ENCODE measurements at places on chromosomes 7 and 10. TPM values are rescaled to one million over a fixed set of nuclear protein-coding genes. Genes with fewer than 3 reads are reported as not detected.

The GIMAP6 gene
- polyA plus RNA-seq: 134 TPM

GRCh38 chr7:84982199-84982598 is 204.7 kb downstream of the SEMA3D start:
- H3K27ac ChIP-seq: no peak overlapping the region
- H3K4me3 ChIP-seq: no peak overlapping the region
- H3K27me3 ChIP-seq: no peaks in the 10 kb centered on the region

DNA sequence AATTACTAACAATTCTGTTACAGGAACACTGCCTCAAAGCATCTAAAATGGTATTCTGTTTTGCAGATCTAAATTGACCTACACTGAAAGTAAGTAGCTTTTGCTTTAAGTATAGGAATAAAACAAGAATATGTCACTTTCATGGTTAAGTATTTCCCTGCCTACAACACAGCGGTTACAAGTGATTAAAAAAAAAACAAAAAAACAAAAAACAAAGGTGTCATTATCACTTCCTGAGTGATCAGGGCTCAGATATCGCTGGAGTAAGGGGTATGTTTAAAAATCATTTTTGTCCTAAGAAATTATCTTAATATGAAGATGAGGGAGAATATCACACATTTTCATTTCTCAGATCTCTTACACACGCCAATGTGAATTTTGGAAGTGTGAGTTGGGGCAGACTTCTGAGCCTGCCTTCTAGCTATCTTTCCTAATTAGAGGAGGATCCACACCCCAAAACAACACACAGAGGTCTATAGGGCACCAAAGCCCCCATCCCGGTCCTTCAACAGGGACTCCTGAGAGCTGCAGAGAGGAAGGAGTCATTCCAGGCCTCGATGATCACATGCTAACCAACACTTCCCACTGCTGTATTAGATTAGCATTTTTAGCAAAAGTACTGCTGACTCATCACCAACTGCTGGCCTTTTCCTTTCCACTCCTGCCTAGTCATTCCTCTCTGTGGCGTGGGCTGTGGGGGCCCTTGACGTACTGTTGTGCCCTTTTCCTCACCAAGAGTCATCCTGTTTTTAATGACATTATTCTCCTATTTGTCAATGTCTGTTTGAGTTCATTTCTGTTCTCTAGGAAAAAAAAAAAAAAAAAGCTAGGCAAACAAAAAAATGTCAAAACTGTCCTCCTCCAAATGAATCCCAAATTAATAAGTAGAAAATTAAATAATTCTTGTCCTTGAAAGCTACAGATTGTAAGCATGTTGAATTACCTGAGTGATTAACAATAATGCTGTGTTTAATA is 31.2 kb downstream of the PRTFDC1 start:
- H3K27me3 ChIP-seq: no peaks in the 10 kb centered on the region
- no peak overlapping the region for H3K27ac ChIP-seq
- no peak overlapping the region for H3K4me3 ChIP-seq
- H3K4me1 ChIP-seq: peaks cover 4% of the 10 kb centered on the region
- DNase-seq: no peak

The NEUROD6 gene
- polyA plus RNA-seq: not detected

DNA sequence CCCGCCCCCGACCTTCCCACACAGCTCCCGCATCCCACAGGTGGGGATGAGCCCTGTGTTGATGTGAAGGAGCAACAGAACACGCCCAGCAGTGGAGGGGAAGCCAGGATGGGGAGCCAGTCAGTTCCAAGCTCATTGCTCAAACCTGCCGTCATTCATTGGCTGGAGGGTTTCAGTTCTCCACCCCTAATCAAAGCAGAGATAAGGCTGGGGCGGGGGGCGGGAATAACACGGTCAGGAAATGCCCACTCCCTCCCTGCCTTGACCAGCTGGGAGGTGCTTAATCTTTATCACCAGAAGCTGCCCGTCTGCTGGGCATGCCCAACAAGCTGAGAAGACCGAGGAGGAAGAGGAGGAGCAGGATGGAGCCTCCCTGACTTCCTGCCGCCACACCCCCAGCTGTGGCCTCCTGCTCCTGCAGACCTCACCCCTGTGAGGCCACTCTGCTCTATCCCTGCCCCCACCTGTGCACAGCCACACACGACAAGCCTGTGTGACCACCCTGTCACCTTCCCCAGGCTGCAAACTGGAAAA is 265.1 kb downstream of the ZEB1 start:
- no peaks in the 10 kb centered on the region for H3K4me1 ChIP-seq
- peaks cover 5% of the 10 kb centered on the region for H3K27me3 ChIP-seq
- no peak overlapping the region for H3K4me3 ChIP-seq

The C10orf105 gene
- polyA plus RNA-seq: not detected

GRCh38 chr7:95794917-95795515 is 22.7 kb downstream of the DYNC1I1 start:
- H3K27ac ChIP-seq: no peak overlapping the region
- H3K4me3 ChIP-seq: no peak overlapping the region
- no peaks in the 10 kb centered on the region for H3K27me3 ChIP-seq
- H3K4me1 ChIP-seq: no peaks in the 10 kb centered on the region

GRCh38 chr10:132616996-132617736 is 79.6 kb downstream of the INPP5A start:
- H3K27ac ChIP-seq: no peak overlapping the region
- H3K4me3 ChIP-seq: no peak overlapping the region
- DNase-seq: no peak
- no peaks in the 10 kb centered on the region for H3K36me3 ChIP-seq
- no peaks in the 10 kb centered on the region for H3K27me3 ChIP-seq

DNA sequence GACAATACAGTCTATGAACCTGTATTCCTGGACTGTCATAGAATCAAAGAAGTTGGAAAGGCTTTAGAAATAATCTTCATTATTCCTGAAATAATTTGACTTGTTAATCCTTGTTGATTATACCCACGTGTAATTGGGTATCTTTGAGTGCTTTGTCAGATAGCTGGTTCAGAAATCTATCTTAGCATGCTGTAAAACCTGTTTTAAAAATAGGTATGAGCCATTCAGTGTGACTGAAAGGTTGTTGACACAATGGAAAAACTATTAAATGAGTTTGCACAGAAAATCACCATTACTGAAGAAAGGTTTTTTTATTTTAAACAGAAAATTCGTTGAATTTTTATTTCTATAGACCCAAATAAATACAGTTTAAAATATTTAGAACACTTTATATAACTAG is 38.7 kb downstream of the PHTF2 start:
- no peaks in the 10 kb centered on the region for H3K36me3 ChIP-seq
- no peak for DNase-seq
- H3K27me3 ChIP-seq: no peaks in the 10 kb centered on the region
- peaks cover 34% of the 10 kb centered on the region for H3K4me1 ChIP-seq
- no peak overlapping the region for H3K27ac ChIP-seq
- H3K4me3 ChIP-seq: no peak overlapping the region

The C7orf57 gene
- not detected for polyA plus RNA-seq

The FLNC gene
- not detected for polyA plus RNA-seq

GRCh38 chr10:35059481-35059880 is 30.7 kb downstream of the CUL2 start:
- no peak overlapping the region for H3K4me3 ChIP-seq
- no peaks in the 10 kb centered on the region for H3K4me1 ChIP-seq
- H3K36me3 ChIP-seq: peaks cover 80% of the 10 kb centered on the region
- no peak overlapping the region for H3K27ac ChIP-seq

DNA sequence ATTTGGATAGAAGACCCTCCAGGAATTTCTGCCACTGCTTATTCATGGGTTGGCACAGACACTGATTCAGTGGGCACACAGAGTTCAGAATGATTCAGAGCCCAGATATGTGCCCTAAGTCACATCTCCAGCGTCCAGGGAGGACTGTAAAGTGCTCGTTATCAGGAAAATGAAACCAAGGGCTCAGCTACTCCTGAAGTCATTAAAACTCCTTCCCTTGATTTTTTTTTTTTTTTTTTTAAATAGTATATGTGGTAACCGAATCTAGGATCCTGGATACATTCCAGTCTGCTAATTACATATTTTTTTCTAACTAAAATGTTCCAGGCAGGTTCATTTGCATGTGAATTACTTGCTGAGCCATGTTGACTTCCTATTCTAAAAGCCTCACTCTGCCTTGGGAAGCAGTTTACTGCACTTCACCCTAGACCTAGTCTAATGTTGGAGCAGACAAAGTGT is 34.7 kb downstream of the MET start:
- no peaks in the 10 kb centered on the region for H3K4me1 ChIP-seq
- no peak overlapping the region for H3K27ac ChIP-seq
- DNase-seq: no peak
- H3K36me3 ChIP-seq: no peaks in the 10 kb centered on the region
- H3K27me3 ChIP-seq: peaks cover 3% of the 10 kb centered on the region

- H3K27me3 ChIP-seq: peaks cover 10% of the 10 kb centered on the region
- DNase-seq: no peak
- no peaks in the 10 kb centered on the region for H3K4me1 ChIP-seq
- no peak overlapping the region for H3K4me3 ChIP-seq
- no peaks in the 10 kb centered on the region for H3K36me3 ChIP-seq
- no peak overlapping the region for H3K27ac ChIP-seq
Measured at GRCh38 chr10:31728698-31729224, 199.9 kb downstream of the ARHGAP12 start.

- DNase-seq: no peak
- H3K27me3 ChIP-seq: no peaks in the 10 kb centered on the region
- no peak overlapping the region for H3K4me3 ChIP-seq
- no peaks in the 10 kb centered on the region for H3K36me3 ChIP-seq
Measured at GRCh38 chr7:50502947-50503346, 52.8 kb upstream of the FIGNL1 start.

GRCh38 chr10:100745882-100746783 is 751 bp downstream of the PAX2 start:
- no peak for DNase-seq
- peaks cover 21% of the 10 kb centered on the region for H3K27me3 ChIP-seq
- H3K27ac ChIP-seq: no peak overlapping the region
- H3K4me1 ChIP-seq: peaks cover 36% of the 10 kb centered on the region

The ADCYAP1R1 gene
- polyA plus RNA-seq: not detected

The NPM3 gene
- 3.1 TPM for polyA plus RNA-seq

- no peaks in the 10 kb centered on the region for H3K36me3 ChIP-seq
- H3K4me3 ChIP-seq: no peak overlapping the region
- H3K4me1 ChIP-seq: peaks cover 37% of the 10 kb centered on the region
- H3K27me3 ChIP-seq: no peaks in the 10 kb centered on the region
- H3K27ac ChIP-seq: no peak overlapping the region
Measured at GRCh38 chr10:88064608-88065382, 201.4 kb downstream of the PTEN start.

- no peak overlapping the region for H3K4me3 ChIP-seq
- no peaks in the 10 kb centered on the region for H3K36me3 ChIP-seq
- no peaks in the 10 kb centered on the region for H3K27me3 ChIP-seq
- no peak overlapping the region for H3K27ac ChIP-seq
Measured at GRCh38 chr7:32059289-32060011, 10.8 kb downstream of the PDE1C start.

GRCh38 chr10:84118395-84119006 is 20.8 kb upstream of the GHITM start:
- H3K27ac ChIP-seq: no peak overlapping the region

- DNase-seq: no peak
- H3K36me3 ChIP-seq: no peaks in the 10 kb centered on the region
- peak overlapping the region; percentile 32 for H3K4me3 ChIP-seq
- peaks cover 32% of the 10 kb centered on the region for H3K4me1 ChIP-seq
Measured at GRCh38 chr10:118658762-118659161, 63.3 kb upstream of the PRLHR start.

DNA sequence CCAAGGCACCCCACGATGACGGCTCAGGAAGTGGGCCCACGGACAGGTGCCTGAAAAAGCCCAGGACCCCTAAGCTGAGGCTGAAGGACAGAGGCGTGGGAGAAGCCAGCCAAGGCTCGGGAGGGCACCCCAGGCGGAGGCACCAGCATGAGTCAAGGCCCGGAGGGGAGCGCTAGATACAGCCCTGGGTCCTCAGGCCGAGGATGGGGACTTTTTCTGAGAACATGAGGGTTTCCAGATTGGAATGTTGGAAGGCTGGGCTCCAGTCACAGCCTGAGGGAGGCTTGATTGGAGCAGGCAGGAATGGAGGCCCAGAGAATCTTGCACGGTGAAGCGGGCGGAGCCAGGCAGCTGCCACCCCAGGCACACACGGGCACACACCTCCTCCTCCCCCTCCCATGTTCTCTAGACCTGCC is 19.0 kb upstream of the ELFN1 start:
- no peaks in the 10 kb centered on the region for H3K27me3 ChIP-seq
- H3K4me3 ChIP-seq: no peak overlapping the region
- H3K4me1 ChIP-seq: no peaks in the 10 kb centered on the region
- DNase-seq: no peak

The ETV1 gene
- 0.15 TPM for polyA plus RNA-seq

The TAC1 gene
- not detected for polyA plus RNA-seq

DNA sequence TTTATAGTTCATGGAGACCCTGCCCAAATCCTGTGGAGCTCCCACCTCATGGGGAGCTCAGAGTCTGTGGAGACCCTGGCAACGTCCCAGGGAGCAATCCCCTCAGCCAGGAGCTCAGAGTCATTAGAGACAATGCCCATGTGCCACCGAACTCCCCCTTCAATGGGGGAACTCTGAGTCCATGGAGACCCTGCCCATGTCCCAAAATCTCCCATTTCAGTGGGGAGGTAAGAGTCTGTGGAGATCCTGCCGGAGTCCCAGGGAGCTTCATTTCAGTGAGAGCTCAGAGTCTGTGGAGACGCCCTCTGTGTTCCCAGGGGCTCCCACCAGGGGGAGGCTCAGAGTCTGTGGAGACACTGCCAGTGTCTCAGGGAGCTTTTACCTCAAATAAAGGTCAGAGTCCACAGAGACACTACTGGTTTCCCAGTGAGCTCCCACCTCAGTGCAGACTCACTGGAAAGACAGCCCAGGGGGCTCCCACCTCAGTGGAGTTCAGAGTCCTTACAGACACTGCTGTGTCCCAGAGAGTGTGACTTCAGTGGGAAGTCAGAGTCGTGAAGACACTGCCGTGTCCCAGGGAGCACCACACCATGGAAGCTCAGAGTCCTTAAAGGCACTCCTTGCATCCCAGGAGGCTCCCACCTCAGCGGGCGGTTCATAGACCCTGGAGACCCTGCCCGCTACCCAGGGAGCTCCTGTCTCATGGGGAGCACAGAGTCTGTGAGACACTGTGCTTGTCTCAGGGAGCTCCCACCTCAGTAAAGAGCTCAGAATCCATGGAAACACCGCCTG is 5.0 kb downstream of the MYO1G start:
- peaks cover 51% of the 10 kb centered on the region for H3K4me1 ChIP-seq
- DNase-seq: peak; percentile 57
- H3K27me3 ChIP-seq: no peaks in the 10 kb centered on the region
- peaks cover 75% of the 10 kb centered on the region for H3K36me3 ChIP-seq
- no peak overlapping the region for H3K4me3 ChIP-seq

- no peak overlapping the region for H3K4me3 ChIP-seq
- no peak for DNase-seq
- H3K4me1 ChIP-seq: no peaks in the 10 kb centered on the region
- H3K36me3 ChIP-seq: no peaks in the 10 kb centered on the region
- no peaks in the 10 kb centered on the region for H3K27me3 ChIP-seq
- H3K27ac ChIP-seq: no peak overlapping the region
Measured at GRCh38 chr7:131625817-131626372, 69.5 kb upstream of the PODXL start.
